Stimulated activated CD4-positive, alpha-beta T cell treated with anti-CD3 and anti-CD28 coated beads, Interleukin-12 subunit alpha, Interleukin-12 subunit beta, amount 100 ng/mL, for 24 hours (primary cell): ENCODE measurements at places on chromosomes 4 and X.

GRCh38 chrX:153800746-153801145, 6.3 kb downstream of the SSR4 start:
- no peak for DNase-seq

DNA sequence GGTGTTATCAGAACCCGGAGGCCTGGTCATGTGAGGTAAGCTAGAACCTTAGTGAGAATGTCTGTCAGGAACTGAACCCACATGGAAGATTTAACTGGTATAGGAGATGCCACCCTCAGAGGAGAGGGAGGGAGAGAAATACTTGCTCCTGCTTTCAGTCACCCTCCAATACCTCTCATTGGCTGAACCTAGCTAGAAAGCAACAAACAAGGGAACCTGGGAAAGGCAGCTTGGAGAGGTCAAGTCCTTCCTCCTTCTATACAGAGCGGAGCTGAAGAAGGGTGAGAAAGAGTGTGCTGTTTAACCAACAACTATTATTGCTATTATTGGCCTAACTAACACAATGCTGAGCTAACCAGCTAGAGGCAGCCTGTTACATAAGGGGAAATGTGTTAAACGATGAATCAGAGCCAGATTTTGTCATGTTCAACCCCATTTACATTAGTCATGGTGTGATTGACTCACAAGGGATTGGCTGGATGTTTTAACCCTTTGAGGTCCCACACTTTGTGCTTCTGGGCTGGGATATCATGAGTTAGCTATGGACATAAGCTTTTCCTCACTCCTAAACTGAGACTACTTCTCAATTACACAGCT, 96.5 kb upstream of the ESX1 start:
- no peak for DNase-seq

DNA sequence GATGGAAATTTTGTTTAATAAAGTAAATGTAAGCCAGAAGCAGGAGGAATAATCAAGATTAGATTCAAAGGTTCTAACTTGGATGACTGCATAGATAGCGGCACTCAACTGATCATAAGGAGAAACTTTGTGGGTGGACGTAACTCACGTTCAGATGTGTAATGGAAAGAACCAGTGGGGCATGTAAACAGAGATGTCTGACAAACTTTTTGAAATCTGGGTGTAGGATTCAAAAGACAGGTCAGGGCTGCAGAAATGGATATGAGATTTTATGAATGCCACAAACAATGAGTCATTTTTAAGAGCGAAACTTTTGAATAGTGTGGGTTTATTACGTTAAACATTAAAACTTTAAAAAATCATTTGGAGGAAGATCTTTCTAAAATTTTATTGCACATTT, 375.6 kb downstream of the GBA3 start:
- no peak for DNase-seq

DNA sequence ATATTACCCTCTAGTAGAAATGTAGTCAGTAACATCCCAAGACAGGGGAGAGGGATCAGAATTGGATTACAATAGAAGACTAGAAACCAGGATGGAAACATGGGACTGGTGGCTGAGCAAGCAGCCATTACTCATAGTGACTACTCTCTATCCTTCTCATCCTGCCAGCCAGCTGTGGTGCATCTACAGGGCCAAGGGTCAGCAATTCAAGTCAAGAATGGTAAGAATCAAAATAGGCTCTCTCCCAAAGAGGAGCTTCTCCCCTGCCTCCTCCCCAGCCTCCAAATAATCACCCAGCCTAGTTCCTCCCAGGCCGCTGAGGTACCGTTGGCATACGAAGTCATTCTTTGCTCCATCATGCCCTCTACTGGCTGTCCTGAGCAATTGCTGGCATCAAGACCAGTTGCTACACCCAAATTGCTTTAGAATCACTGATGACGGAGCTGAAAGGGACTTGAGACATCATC, 19.4 kb downstream of the AWAT2 start:
- DNase-seq: no peak

DNA sequence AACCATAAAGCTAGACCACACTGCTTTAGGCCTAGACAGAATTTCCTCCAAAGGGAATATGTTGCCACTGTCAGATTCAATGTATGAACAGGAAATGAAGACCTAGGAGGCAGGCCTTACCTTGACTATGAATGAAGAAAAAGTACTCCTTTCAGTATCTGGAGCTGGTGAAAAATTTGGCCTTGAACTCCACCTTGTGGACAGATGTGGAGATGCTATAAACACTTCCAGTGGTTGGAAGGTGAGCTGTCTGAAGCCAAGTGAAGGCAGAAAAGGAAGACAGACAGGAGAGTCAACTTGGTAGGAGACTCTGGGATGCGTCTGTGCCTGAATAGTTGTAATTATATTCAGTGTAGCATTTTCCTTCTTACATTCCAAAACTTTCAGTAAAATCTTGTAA, 17.2 kb downstream of the SPIN3 start:
- no peak for DNase-seq

- DNase-seq: no peak
Observed at GRCh38 chr4:168587411-168588125, 90.7 kb downstream of the PALLD start.

DNA sequence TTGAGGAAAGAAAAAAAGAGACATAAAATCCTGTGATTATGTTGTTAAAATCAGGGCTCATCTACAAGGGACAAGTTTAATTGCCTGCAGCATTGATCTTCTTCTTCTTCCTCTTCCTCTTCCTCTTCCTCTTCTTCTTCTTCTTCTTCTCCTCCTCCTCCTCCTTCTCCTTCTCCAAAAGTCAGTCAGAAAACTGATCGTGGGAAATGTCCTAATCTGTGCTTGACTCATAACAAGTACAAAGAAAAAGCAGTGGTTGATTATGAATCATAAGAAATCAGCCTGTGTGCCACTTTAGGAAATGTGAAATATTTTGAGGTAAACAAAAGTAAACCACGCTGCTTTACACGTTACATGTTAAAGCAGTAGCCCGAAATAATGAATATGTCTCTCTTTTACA, 2.7 kb upstream of the ATP10D start:
- no peak for DNase-seq

DNA sequence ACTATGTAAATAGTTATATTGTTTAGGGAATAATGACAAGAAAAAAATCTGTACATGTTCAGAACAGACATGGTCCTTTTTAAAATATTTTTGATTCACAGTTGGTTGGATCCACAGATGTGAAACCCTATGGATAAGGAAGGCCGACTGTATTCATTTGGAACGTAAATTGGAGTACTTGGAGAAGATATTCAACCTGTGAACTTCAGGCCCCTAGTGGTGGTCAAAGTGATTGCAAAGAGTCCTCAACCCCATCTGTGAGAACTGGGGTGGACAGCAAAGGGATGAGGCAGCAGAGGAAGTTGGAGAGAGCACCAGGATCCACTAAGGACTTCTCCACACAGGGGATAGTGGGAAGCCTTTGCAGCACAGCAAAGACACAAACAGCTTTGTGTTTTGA, 6.2 kb upstream of the CXCL13 start:
- no peak for DNase-seq

- no peak for DNase-seq
Observed at GRCh38 chr4:8376361-8377102, 64.0 kb downstream of the ACOX3 start.

- DNase-seq: no peak
Observed at GRCh38 chr4:55546506-55546755, 278 bp downstream of the CLOCK start.

DNA sequence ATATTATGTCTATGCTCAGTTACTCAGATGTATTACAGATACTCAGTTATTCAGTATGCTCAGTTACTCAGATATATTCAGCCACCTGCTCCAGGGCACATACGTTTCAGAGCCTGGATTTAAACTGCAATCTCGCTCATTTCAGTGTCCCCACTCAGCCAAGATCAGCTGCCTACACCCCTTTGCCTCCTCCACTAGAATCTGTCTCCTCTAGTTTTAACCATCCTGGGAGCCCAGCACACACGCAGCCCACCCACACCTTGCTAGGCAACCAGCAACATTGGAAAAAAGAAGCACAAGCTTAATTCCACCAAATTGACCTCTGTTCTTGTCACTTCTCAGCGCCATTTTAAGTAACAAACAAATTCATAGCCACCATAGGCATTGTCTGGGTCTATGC, 246.2 kb downstream of the QDPR start:
- DNase-seq: no peak

DNA sequence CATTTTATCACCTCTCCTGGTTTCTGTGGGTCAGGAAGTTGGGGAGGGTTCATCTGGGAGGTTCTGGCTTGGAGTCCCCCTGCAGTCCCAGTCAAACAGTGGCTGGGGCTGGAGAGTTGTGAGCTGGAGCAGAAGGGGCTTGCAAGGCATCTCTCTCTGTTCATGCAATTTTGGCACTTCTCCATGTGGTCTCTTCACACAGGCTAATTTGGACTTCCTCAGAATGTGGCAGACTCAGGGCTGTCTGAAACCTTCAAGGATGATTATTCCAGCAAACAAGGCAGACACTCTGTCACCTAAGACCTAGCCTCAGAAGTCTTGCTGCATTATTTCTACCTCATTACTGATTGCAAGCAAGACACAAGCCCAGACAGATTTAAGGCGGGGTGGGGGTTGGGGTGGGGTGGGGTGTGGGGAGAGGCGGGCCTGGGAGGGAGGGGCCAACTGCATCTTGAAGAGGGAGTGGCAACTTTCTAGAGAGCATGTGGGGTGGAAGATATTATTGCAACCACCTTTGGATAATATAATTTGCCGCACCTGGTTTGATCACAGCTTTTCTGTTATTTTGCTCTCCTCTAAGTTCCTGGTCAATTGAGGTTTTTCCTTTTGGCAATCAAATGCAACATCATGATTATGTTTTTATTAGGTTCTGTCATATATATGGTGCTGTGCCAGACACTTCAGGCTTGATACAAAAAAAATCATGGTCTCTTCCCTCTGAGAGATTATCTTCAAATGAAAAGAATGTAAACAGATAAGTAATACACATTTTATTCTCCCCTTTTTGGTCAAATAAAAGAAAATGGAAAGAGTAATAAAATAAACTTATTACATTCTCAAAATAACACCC, 799.5 kb downstream of the RPA4 start:
- no peak for DNase-seq

- no peak for DNase-seq
Observed at GRCh38 chr4:74418063-74418670, 26.8 kb upstream of the AREG start.

GRCh38 chr4:1200425-1201035, 28.1 kb upstream of the SPON2 start:
- DNase-seq: no peak

DNA sequence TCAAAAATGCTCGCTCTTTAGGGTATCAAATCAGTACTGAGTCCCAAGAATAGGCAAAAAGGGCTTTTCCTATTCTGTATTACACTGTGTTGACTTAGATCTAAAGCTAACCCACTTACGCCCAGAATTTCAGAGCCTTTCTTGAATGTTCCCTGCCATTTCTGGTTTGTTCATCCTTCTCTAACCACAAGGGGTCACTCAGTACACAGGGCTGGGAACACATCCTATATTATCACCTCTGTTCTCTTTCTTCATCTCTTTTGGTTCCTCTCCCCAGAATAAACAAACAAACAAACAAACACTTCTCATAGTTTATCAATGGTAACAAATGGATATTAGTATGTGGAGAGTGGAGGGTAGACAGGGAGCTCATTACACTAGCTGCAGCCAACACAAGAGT, 25.5 kb upstream of the MORC4 start:
- DNase-seq: no peak

GRCh38 chr4:45241976-45242375, 515.6 kb upstream of the GNPDA2 start:
- no peak for DNase-seq

GRCh38 chr4:78951862-78952472, 12.7 kb upstream of the PAQR3 start:
- DNase-seq: no peak

GRCh38 chr4:42313872-42314271, 83.4 kb upstream of the SHISA3 start:
- DNase-seq: no peak

DNA sequence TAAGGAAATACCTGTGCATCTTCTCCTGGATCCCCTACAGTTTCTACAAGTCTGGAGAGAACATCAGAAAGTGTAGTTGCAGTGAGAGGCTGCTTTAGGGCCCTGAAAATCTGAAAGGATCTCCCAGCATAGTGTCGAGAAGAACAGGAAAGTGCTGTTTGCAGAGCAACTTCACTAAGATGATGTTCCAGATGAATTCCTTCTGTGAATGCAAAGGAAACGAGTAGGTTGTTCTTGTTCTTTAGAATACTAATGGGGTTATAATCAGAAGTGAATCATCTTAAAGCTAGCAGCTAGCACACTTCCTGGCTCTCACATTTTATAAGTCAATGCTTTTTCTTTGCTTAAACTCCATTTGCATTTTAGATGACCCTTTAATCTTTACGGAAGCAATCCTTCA, 53.7 kb downstream of the ZAR1 start:
- DNase-seq: no peak

- DNase-seq: no peak
Observed at GRCh38 chr4:30380404-30380998, 339.7 kb upstream of the PCDH7 start.
